Bronchial epithelial cell (primary cell): ENCODE measurements at places on chromosomes 12 and 14. TPM values are rescaled to one million over a fixed set of nuclear protein-coding genes. Genes with fewer than 3 reads are reported as not detected.

RIMBP2 gene
- not detected in 2 replicates for total RNA-seq

PTPRQ gene
- total RNA-seq: not detected in 2 replicates

WASHC4 gene
- total RNA-seq: 52.5 and 60.8 TPM in 2 replicates

ACRBP gene
- under 0.01 and 0.51 TPM in 2 replicates for total RNA-seq

MAGOHB gene
- total RNA-seq: 14.0 and 14.5 TPM in 2 replicates

CCDC77 gene
- total RNA-seq: 1.7 and 1.8 TPM in 2 replicates

MYF6 gene
- not detected in 2 replicates for total RNA-seq

BDKRB2 gene
- 3.2 and 6.5 TPM in 2 replicates for total RNA-seq

PAX9 gene
- 9.7 and 18.4 TPM in 2 replicates for total RNA-seq

NFATC4 gene
- 4.7 and 7.3 TPM in 2 replicates for total RNA-seq

SLC25A47 gene
- not detected in 2 replicates for total RNA-seq

TCP11L2 gene
- total RNA-seq: 31.6 and 43.9 TPM in 2 replicates

PTGDR gene
- not detected in 2 replicates for total RNA-seq

CELA1 gene
- total RNA-seq: not detected in 2 replicates

C12orf42 gene
- not detected in 2 replicates for total RNA-seq

PPM1A gene
- total RNA-seq: 30.6 and 35.5 TPM in 2 replicates

DAO gene
- total RNA-seq: not detected in 2 replicates

DNA sequence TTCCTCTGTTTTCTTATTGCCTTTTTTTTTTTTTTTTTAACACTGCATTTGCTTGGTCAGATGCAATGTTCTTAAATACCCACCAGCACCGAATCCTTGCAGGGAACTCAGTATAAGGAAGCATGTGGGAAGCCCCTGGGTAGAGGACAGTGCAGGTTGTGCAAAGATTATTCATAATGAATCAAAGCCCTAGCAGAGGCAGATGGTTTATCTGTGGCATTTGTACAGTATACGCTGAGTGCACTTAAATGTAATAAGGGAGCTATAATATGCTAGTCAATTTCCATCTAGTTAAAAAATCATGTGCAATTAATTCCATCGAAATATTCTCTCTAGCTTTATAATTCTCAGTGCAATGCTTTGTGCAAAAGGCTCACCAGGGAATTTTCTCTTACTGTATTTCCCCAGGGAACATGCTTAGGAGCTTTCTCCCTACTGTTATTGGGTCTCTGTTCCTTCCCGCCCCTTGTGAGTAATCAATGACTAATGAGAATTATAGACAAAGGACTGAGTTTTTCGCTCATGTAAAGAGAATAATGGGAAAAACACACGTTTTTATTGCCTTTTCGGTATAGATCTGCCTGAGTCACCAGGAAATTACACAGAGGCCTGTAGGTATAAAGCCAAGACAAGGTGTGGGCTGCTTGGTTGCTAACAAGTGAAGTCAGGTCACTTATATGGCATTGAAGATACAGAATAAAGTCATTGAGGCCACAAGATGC is 1214.3 kb upstream of the TMEM132C start:
- peak; percentile 85 for DNase-seq

DNA sequence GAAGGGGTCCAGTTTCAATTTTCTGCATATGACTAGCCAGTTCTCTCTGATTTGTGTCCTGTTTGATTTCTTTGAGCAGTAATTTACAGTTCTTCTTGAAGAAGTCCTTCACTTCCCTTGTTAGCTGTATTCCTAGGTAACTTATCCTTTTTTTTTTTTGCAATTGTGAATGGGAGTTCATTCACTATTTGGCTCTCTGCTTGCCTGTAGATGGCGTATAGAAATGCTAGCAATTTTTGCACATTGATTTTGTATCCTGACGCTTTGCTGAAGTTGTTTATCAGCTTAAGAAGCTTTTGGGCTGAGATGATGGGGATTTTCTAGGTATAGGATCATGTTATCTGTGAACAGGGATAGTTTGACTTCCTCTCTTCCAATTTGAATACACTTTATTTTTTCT is 77.6 kb upstream of the NID2 start:
- no peak for DNase-seq

DNA sequence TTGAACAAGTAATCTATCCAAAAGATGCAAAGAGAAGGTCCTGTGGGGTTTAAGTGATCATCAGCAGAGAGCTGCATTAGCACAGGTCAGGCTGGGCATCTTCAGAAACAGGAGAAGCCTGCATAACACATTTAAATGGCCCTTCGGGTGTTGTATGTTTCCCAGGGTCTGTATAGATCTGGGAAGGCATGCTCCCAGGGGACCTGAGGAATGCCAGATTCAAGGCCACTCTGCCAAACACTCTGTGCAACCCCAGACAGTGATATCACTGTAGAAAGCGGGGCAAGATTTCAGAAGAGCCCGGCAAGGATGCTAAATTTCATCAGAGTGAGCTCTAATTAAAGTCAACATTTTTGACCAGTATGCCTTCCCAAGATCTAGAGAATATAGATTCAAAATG is 92.9 kb downstream of the ARMH4 start:
- DNase-seq: no peak

- no peak for DNase-seq
These were observed 14.2 kb downstream of the CABP1 start for GRCh38 chr12:120654656-120655055.

GRCh38 chr14:100904307-100905087 is 975 bp upstream of the RTL1 start:
- DNase-seq: no peak

- peak; percentile 64 for DNase-seq
These were observed 3.9 kb upstream of the POC1B start for GRCh38 chr12:89529738-89530137.

- peak; percentile 24 for DNase-seq
These were observed 18.3 kb downstream of the ALDH6A1 start for GRCh38 chr14:74065746-74066575.

DNA sequence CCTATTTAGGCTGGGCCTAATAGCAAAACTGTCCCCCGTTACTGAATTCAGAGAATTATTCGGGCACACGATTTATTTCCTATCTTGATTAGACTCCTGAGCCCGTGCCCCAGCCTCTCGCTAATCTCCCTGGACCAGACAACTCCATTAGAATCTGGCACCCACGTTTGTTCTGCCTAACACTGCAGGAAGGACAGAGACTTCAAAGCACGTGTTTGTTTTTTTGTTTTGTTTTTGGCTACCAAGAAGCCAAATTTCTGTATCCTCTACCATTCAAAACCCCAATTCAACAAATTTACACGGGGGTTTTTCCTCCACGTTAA is 4.8 kb downstream of the USP44 start:
- no peak for DNase-seq

- DNase-seq: no peak
These were observed 408.2 kb downstream of the AEBP2 start for GRCh38 chr12:19847294-19848059.

DNA sequence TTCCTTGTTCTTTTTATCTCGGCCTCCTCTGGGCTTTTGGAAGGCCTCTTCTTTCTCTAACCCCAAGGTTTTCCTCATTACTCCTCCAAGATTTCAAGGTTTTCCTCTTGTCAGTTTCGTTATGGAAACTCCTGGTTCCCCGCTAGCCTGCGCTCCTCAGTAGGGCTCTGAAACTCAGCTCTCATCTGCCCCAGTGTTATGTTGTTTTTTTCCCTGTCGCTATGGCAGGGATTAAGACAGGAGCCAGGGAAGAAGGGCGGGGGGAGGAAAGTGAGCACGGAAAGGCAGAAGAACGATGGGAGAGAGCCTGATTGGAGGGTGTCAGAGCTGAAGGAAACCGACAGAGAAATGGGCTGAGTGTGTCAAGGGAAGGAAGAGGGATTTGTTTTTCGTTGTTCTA is 26.5 kb upstream of the JDP2 start:
- no peak for DNase-seq

- no peak for DNase-seq
These were observed 5.6 kb upstream of the MYH7 start for GRCh38 chr14:23441076-23441475.

DNA sequence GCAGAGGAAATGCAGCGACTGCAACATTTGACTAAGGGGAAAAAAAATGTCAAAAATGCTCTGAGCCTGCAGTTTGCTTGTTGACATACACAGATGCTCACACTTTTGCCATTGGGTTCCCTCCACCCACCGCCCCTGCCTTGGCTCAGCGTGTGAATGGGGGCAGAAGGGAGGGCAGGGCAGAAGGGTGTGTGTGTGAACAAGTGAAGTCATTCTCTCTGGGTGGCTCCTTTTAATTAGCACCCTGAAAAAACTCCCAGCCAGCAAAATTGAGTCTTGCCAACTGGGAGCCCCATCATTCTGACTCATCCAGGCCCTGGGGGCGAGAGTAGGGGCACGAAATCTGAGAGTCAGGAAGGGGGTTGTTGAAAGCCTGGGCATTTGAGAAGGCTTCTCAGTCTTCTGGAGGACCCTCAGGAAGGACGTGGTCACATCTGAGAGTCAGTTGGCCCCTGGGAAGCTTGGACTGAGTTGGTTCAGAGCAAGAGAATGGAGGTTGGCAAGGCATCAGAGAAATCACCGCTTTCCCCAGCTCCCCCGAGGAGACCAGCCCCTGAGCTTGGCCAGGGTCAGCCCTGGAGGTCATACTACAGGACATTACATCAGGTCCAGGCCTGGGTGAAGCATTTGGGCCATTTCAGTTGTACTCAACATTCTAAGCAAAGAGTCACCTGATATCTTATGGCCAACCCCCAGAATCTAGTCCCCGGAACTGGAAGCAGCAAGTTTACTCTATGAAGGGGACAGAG is 22.7 kb upstream of the KRT78 start:
- peak; percentile 99 for DNase-seq

GRCh38 chr14:68346556-68347343 is 446.1 kb downstream of the ZFP36L1 start:
- DNase-seq: no peak

GRCh38 chr12:111275308-111275707 is 93.6 kb downstream of the PHETA1 start:
- no peak for DNase-seq

DNA sequence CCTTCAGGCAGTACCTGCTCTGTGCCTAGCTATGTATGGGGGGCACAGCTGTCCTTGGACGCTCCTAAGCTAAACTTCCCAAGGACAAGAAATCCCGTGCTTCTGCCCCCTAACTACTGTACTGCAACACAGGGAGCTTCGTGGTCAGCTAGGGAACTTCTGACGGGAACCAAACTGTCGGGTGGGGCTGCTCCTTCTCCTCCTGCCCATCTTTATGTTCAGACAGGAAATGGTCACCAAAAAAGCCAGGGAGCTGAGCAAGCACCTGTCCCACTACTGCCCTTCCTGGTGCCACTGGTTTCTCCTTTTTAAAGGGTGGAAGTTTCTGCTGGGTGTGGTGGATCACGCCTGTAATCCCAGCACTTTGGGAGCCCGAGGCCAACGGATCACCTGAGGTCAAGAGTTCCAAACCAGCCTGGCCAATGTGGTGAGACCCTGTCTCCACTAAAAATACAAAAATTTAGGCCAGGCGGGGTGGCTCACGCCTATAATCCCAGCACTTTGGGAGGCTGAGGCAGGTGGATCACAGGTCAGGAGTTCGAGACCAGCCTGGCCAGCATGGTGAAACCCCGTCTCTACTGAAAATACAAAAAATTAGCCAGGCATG is 26.6 kb downstream of the PXN start:
- DNase-seq: no peak

DNA sequence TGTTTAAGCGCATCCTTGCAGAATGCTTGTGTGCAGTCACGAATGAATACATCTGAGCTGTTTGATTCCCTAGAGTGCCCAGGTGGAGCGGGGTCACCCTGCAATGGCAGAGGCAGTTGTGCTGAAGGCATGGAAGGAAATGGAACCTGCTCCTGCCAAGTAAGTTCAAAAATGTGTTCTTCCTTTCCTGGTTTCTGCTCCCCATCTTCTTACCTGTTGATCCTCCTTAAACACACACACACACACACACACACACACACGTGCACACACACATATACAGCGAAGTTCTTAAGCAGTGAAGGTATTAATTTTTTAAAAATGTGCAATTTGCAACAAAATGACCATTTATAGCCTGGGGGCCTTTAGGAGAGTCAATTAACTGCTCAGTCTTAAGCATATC is 33.3 kb downstream of the STAB2 start:
- no peak for DNase-seq

- DNase-seq: no peak
These were observed 107.4 kb upstream of the RGS6 start for GRCh38 chr14:71824816-71825215.

DNA sequence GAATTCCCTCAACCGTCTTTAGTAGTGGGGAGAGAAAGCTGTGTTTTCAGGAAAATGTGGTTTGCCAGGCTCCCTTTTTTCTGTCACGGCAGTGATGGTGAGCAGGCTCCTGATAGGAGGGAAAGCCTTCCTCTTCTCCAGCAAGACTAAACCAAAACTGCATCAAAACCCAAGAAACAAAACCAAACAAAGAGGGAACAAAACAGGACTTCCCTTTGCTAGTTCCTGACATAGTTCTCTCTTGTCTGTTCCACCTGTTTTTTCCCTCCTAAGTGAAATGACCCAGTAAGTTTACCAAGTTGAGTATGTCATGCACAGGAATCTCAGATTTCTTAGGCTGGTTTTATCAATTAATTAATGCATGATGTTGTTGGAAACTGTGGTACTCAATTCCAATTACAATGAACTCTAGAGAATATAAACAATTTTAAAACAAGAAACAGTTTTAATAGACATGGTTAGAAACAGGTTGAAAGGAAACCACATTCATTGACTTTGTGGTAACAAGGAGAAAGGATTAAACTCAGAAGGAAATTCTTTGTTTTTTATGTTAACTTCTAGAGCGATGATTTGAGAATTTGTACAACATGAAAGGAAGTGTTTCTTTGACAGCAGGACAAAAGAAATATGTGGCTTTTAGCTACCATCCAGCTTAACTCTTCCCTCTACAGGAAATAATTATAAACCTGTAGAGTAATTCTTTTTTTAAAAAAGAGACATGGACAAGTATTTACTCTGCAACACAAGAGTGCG is 23.0 kb upstream of the CSRP2 start:
- no peak for DNase-seq

GRCh38 chr14:90630171-90630806 is 185.9 kb downstream of the TTC7B start:
- peak; percentile 62 for DNase-seq

- DNase-seq: no peak
These were observed 710 bp downstream of the KRT76 start for GRCh38 chr12:52776435-52776834.

GRCh38 chr12:55743406-55744339 is 751 bp downstream of the GDF11 start:
- DNase-seq: peak; percentile 39

- DNase-seq: peak; percentile 62
These were observed 51.0 kb downstream of the MAGOHB start for GRCh38 chr12:10562306-10562933.

DNA sequence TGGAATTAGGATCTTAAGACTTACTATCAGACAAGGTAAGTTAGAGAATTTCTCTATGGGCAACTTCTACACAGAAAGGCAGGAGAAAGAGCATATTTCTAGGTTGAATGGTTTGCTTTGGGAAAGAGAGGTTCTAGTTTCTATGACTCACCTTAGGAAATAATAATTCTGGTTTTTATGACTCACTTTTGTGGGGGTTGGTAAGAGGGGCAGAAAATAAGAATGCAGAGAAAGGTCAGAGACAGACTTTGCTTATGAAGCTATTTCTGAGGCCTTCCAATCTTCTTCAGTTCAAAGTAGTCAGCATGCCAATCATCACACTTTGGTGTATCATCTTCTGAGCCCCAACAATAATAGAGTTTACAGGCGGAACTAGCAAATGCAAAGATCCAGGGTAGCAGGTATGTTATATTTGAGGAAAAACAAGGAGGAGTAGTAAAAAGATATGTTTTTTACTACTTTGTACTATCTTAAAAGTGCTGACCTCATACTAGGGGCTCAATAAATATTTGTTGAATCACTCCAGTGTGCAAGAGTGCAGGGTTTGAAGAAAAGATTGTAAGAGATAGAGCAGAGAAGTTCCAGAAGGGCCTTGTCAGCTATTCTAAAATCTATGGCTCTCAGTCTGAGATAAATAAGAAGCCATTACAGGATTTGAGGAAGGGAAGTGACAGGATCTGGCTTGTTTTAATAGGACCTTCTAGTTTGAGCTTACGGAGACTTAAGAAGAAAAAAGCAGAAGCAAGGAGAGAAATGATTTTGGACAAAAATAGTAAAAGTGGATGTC is 56.7 kb upstream of the LRFN5 start:
- DNase-seq: peak; percentile 51
